ENCODE measurements at places on chromosomes 3 and 15. TPM values are rescaled to one million over a fixed set of nuclear protein-coding genes. Genes with fewer than 3 reads are reported as not detected.

Gene CFAP20DC
- polyA plus RNA-seq, result 2.9 TPM

Gene OXTR
- polyA plus RNA-seq, result 1.0 TPM

Gene PLIN1
- polyA plus RNA-seq, result not detected

Gene XCR1
- polyA plus RNA-seq, result not detected

Gene FOXP1
- 8.0 TPM for polyA plus RNA-seq

Gene PARP15
- polyA plus RNA-seq, result 0.61 TPM

Gene ZNF385D
- 1.7 TPM for polyA plus RNA-seq

Gene FAM107A
- not detected for polyA plus RNA-seq

All from K562 (cell line).